Iris pigment epithelial cell (primary cell): ENCODE measurements at places on chromosomes 2 and 18.

- DNase-seq, result peak; percentile 26
Observed at GRCh38 chr18:65754121-65754520, 3.3 kb downstream of the CDH7 start.

- peak; percentile 96 for DNase-seq
Observed at GRCh38 chr2:102033031-102033749, 41.4 kb downstream of the IL1R2 start.

DNA sequence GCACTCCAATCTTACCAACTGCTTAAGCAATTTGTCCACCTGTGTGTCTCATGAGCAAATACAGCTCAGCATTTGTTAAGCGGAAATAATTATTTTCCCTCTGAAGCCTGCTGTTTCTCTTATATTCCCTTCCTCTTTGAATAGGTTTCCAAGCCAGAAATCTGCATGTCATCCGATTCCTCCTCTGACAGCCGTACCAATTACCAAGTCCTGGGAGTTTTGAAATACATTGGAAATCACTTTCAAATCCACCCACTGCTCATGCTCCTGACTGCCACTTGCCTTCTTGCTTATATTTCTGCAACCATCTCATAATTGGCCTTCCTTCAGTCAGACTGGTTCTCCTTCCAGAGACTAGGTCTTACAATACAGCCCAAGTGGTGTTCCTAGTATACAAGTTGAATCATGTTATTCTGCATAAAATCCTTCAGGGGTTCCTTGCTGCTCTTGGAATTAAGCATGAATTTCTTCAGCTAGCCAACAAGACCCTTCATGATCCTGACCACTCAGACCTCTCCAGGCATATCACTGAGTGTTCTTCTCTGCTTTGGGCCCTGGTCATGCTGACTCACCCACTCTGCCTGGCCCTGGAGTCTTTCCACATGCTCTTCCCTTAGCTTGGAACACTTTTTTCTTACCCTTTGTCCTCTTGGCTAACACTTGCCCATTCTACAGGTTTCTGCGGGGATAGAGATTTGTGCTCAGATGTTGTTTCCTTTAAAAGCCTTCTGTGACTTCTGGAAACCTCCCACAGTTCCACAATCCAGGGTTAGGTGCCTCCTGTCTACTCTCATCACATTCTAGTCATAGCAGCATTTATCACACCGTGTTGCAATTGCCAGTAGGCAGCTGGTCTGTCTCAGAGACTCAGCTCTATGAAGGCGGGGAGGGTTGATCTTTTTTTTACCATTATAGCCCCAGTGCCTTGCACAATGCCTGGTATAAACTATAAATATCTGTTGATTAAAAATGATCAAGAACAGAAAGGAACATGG lies 157.6 kb downstream of the ARL6IP6 start:
- DNase-seq, result no peak

GRCh38 chr2:79129804-79130203 lies 9.5 kb downstream of the REG1A start:
- DNase-seq, result no peak

DNA sequence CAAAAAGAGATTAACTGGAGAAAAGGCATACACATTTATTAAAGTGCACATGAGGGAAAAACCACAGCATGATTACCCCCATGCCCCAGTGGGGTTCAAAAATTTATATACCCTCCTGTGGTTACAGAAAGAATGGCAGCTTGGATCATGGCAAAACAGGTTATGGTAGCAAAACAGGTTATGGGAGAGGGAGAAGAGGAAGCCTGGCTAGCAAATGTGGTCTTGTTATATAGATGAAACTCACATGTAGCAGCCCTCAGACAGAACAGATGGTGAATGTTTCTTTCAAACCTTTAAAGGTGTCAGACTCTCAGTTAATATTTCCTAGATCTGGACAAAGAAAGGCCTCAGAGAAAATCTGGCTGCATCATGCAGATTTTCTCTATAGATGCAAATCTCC lies 178.2 kb upstream of the ZC3H15 start:
- no peak for DNase-seq

GRCh38 chr2:168912466-168912865 lies 11.4 kb downstream of the G6PC2 start:
- DNase-seq, result no peak

DNA sequence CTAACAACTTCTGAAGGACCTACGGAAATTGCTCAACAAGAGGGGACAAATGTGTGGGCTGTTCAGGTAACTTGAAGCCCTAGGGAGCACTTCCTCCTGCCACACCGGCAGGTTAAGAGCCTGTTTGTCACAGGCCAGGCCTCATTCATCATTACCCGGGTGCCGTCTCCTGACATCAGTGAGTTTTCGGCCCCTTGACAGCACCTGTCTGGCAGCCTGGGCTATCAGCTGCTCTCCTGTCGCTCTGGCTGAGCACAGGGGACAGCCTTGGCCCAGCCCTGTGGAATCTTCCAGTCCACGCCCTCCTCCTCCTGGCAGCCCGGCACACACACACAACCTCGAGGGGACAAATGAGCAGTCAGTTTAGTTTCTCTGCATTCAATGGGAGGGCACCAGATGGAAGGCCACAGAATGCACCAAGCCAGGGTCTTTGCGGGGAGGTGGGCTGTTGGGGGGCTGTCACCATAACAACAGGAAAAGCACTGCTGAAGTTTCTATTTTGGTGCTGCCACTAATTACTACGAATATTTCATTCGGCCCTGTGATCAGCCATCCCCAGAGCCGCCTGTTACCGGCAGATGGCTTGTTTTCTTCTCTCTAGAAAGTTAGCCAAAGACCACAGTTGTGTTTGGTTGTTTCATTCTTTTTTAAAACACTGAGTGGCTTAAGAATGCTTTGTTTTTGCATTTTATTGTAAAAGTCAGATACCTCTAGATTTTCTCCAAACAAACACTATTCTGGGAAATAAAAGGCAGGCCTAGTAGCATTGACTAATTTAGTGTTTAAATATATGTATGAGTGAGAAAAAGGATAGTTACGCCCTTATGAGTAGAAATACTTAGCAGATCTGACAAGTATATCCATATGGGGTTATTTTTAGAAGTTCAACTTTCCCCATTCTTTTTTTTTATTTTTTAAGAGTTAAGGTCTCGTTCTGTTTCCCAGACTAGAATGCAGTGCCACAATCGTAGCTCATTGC lies 189.9 kb upstream of the NDUFV2 start:
- no peak for DNase-seq

GRCh38 chr2:49359721-49360406 lies 205.5 kb upstream of the FSHR start:
- no peak for DNase-seq

DNA sequence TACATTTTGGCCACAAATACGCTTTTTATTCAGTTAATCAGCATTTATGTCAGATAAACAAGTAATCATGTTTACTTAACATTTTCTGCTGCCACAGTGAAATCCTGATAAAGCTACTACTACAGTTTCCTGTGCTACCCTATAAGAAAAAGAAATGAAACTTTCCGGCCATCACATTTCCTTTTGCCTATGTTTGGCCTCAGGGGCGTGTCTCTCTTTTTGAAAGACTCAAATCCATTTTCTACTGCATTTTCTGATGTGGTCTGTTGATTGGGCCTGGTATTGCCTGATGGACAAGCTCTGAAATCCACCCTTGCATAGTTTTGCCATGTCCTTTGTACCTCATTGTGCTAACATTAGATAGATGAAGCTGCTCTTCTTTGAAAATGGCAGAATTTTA lies 152.6 kb downstream of the AGPS start:
- DNase-seq, result no peak
